ENCODE measurements at places on chromosomes 11 and 22. TPM values are rescaled to one million over a fixed set of nuclear protein-coding genes. Genes with fewer than 3 reads are reported as not detected.

DNA sequence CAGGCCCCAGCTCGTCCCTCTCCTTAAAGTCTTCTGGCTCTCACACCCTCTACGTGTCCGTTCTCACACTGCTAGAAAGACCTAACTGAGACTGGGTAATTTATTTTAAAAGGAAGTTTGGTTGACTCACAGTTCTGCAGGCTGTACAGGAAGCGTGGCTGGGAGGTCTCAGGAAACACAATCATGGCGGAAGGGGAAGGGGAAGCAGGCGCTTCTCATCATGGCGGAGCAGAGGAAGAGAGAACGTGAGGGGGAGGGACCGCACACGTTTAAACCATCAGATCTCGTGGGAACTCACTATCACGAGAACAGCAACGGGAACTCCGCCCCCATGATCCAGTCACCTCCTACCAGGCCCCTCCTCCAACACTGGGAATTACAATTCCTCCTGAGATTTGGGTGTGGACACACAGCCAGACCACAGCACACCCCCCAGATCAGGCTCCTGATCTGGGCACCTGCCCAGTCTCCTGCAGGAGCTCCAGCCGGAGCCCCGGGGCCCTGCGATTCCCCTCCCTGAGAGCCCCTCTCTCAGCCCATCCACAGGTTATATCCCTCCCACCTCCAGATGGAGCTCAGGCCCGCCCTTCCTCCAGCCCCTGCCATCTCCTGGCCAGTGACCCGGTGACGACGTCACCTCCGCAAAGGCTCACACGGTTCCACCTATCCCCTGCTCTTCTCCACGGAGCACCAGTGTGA, 170.2 kb downstream of the BRD1 start:
- DNase-seq = peak; percentile 65

DNA sequence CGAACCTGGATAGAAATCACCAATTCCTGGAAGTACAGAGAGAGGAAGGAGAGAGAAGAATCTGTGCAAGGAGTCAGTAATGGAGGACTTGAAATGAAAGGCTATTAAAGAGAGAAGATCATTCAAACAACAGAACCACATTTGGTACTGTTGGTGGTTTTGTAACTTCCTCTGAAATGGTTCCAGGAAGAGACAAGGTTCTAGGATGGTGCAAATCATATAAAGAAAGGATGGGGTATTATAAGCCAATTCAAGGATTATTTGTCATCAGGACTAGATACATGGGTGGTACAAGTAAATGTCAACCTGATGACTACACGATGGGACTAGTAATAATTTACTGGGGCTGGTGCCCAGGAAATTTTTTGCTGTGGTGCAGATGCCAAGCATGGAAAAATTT, 28.9 kb upstream of the TMA7B start:
- DNase-seq = no peak

The TSSC4 gene
- 39.2 TPM for total RNA-seq

DNA sequence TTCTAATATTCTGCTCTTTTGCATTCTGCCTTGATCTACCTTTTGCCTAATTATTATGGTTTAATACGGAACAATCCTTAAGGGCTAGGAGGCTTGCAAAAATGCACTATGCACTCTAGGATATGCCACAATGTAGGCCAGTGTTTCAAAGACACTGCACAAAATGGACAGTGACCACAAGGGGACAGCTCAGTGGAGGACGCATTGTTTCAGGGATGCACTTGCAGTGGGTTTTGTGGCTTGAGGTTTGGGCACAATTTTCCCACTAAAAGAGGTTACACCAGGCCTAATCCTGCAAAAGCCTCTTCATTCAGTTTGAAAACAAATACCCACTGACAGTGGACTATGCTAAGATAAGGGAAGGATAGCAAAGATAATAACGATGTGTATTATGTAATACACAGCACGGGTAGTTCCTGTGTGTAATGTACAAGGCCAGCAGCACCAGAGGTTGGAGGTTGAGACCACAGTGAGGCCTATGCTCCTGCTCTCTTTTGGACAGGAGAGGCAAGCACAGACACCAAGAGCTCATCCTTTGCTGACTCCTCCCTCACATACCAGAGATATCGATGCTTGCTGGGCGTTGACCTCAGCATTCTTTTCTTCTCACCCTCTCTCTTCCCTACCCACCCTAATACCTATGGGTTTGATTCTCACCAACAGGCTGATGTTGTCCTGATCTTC, 12.7 kb downstream of the MAP6 start:
- DNase-seq = no peak

DNA sequence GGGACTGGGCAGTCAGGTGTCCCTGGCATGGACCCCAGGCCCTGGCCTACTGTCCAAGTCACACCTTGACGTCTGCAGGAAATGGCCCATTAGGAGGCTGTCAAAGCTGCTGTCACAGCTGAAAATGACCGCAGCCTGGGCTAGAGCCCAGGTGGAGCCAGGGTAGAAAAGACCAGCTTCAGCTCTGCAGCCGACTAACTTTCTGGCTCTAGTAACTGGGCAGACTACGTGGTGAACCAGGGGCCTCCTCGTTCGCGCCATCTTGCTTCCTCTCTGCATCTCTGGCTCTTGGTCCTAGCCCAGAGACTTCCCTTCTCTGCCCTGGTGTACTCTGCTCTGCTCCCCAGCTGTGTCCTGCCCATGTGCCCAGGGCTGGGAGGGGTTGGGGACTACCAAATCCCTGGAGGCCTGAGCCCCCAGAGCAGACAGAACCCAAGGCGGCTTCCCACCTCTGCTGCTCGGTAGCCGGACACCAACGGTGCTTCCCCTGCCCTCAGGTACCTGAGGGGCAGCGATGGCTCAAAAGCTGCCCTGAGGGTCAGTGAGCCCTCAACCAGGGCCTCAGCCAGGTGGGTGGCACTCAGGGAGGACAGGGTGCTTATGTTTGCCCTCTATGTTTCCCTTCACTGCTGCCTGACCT, 19.7 kb downstream of the SART1 start:
- no peak for DNase-seq

The PSMA1 gene
- 101 TPM for total RNA-seq

The NLRP14 gene
- total RNA-seq = 0.17 TPM

DNA sequence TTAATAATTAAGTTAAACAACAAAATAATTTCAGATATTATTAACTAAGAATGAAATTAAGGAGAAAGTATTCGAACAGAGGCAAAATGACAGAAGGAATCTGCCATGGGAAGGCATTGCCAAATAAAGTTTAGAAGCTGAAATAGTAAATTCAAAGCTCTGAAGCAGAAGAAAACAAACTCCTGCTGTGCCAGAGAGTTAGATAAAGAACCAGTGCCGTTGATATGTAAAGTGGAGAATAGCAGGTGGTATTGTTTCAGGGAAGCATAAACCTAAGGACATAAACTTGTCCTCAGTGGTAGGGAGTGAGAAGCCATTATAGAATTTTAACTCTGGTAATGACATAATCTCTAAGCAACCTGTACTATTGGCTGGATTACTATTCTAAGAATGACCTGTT, 2.7 kb upstream of the HBG2 start:
- no peak for DNase-seq

- no peak for DNase-seq
Measured at GRCh38 chr11:80061056-80061455, 620.2 kb upstream of the TENM4 start.

The LRRC56 gene
- 1.5 TPM for total RNA-seq

GRCh38 chr11:83078269-83078668, 6.6 kb upstream of the RAB30 start:
- DNase-seq = no peak

DNA sequence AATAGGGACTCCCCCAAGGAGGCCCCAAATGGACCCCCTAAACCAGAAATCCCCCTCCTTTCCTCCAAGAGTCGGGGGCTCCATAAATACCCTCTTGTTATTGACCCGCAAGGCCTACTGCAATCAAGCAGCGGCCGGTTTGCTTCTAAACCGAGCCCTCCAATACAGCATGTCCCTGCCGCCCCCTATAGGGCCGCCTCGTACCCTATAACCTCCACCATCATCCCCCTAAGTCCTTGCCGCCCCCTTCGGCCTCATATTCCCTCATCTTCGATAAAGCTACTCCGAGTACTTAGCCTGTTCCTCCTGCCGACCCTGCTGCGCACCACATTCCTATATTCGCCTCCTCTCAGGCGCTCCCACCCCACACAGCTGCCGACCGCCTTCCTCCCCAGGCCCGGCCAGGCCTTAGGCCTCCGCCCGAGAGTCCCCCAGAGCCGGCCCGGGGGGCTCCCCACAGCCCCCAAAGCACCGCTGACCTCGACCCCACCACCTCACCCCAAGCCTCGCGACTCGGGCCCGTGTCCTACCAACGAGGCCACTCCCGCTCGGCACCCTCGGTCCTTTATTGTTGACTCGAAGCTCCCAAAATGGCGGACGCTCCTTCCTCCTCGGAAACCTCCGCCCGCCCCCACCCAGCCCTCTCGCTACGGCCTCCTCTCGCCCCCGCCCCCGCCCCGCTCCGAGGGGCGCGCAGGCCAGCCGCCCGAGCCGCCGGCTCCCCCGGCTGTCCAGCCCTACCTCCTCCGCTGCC, 430 bp downstream of the DDX6 start:
- no peak for DNase-seq

GRCh38 chr22:43297270-43298061, 45.7 kb downstream of the SCUBE1 start:
- DNase-seq = no peak

DNA sequence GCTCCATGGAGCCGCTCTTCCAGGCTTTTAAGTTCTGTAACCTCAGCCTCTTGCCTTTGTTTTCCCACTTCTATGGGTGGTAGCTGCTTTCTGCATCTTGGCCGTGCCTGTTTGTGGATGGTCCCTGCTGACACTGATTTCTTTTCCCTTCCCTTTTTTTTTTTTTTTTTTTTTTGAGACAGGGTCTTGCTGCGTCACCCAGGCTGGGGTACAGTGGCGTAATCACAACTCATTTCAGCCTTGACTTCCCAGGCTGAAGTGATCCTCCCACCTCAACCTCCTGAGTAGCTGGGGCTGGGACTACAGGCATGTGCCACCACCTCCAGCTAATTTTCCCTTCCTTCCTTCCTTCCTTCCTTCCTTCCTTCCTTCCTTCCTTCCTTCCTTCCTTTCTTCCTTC, 57.7 kb upstream of the EP300 start:
- DNase-seq = no peak

- DNase-seq = no peak
Measured at GRCh38 chr11:132621976-132622580, 910.2 kb downstream of the OPCML start.

The CRYBB1 gene
- total RNA-seq = not detected

GRCh38 chr11:125807909-125808308, 20.0 kb downstream of the PATE3 start:
- DNase-seq = no peak

DNA sequence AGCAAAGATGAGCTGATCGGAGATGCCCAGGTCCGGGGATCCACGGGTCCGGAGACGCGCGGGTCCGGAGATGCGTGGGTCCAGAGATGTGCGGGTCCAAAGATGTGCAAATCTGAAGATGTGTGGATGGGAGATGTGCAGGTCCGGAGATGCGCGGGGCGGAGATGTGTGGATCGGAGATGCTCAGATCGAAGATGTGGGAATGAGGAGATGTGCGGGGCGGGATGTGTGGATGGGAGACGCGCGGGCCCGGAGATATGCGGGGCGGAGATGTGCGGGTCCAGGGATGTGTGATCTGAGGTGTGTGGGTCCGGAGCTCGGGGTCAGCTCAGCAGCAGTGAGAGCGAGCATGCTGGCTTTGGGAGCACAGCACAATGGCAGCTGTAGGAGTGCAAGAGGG, 35.5 kb downstream of the CDPF1 start:
- no peak for DNase-seq

The HBD gene
- total RNA-seq = not detected

GRCh38 chr11:110797453-110797852, 85.2 kb upstream of the ARHGAP20 start:
- no peak for DNase-seq

DNA sequence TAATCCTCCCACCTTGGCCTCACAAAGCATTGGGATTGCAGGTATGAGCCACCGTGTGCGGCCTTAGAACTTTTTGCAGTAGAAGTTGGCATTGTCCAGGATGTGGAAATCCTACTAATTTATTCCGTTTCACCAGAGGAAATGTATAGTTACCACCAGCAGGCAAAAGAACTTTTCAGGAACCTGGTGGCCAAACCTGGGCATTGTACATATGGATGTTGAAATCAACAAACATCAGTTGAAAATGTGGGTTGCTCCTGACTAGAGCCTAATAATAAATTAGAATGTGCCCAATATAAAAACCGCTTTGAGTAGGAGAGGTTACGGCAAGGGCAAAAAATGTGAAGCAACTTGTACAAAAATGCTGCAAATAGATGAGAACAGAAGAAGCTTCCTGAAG, 40.7 kb upstream of the XBP1 start:
- no peak for DNase-seq

- no peak for DNase-seq
Measured at GRCh38 chr11:33948494-33948893, 56.6 kb upstream of the LMO2 start.

The ZNF280A gene
- total RNA-seq = not detected

GRCh38 chr11:9753021-9753420, 89.1 kb downstream of the SWAP70 start:
- DNase-seq = no peak

The SERPING1 gene
- total RNA-seq = 112 TPM

The ZNF70 gene
- 3.7 TPM for total RNA-seq

The SCGB1D2 gene
- total RNA-seq = not detected

GRCh38 chr11:1140642-1141490, 16.9 kb upstream of the MUC5AC start:
- no peak for DNase-seq

GRCh38 chr11:12287009-12287373, 90.4 kb upstream of the PARVA start:
- DNase-seq = no peak

The KRTAP5-9 gene
- total RNA-seq = 0.60 TPM

GRCh38 chr22:30226192-30226832, 20.2 kb downstream of the LIF start:
- no peak for DNase-seq

DNA sequence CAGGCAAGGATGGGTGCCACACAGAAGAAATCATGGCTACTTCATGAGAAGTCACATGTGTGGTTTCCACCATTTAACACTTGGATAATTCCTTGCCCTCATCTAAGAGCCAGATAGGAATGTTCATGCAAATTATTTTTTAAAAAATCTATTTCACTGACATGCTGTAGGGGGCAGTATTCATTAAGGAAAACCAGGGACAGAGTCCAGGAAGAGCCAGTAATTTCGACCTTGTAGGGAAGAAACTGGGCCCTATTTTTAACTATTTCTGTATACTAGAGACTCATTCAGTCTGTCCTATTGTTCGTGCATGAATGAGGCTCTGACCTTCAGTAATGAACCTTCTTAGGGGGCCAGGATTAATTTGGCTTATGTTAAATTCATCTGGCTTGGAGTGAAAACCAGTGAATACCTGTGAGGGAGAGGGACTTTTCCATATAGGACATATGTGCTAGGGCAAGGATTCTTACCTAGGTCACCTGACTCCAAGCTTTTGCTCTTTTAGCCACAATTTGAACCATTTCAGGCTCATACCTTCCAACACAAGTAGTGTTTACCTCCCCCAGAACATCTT, 192.7 kb downstream of the NAV2 start:
- no peak for DNase-seq

The POU2AF2 gene
- 1.0 TPM for total RNA-seq

The OR5A1 gene
- not detected for total RNA-seq

The PGA5 gene
- total RNA-seq = 0.41 TPM

DNA sequence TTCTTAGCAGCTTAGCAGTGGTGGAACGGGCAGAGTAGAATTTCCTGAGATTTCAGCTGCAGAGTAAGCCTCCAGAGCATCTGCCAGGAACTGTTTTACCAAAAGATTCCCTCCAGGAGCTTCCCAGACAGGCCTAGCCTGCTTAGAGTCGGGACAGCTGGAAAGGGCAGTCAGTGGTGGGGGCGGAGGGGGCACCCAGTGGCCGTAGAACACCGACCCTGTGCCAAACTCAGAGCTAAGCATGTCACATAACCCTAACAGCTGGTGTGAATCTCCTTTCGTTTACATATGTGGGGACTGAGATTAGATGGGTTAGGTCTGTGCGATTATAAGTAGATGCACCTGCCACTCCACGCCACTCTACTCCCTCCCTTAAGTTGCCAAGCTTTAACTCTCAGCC, 80.0 kb upstream of the CRTAM start:
- no peak for DNase-seq
